Activated CD4-positive, alpha-beta T cell treated with anti-CD3 and anti-CD28 coated beads for 4 hours (primary cell): ENCODE measurements at places on chromosomes 3 and 15.

- no peak for DNase-seq
These were observed 81.7 kb downstream of the PRICKLE2 start for GRCh38 chr3:64143409-64144130.

GRCh38 chr3:137150825-137151224 is 193.0 kb downstream of the IL20RB start:
- no peak for DNase-seq

- no peak for DNase-seq
These were observed 5.3 kb downstream of the FAM174B start for GRCh38 chr15:92650256-92650655.

- DNase-seq, result no peak
These were observed 189.8 kb downstream of the PLOD2 start for GRCh38 chr3:145971186-145971585.

- DNase-seq, result no peak
These were observed 690.8 kb upstream of the ARPP21 start for GRCh38 chr3:34948517-34948916.

GRCh38 chr15:44093836-44094235 is 101.2 kb downstream of the FRMD5 start:
- DNase-seq, result no peak

- DNase-seq, result no peak
These were observed 14.2 kb downstream of the RAP2B start for GRCh38 chr3:153176197-153176596.

DNA sequence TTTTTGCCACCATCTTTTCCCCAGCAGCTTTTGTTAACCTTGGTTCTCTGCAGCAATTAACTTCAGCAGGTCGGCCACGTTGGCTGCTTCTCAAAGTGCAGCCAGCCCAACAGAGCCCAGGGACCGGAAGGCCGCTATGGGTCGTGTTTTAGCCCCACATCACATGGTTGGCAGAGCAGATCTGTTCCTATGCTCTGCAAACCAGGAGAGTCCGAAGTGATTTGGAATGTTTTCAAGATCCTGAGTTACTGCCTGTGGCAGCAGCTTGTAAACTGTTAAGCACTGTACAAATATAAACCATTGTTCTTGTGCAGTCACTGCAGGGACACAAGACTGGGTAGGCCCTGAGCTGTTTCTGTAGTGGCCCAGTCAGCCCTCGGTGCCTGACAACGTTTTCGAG is 69.6 kb upstream of the MYZAP start:
- no peak for DNase-seq

DNA sequence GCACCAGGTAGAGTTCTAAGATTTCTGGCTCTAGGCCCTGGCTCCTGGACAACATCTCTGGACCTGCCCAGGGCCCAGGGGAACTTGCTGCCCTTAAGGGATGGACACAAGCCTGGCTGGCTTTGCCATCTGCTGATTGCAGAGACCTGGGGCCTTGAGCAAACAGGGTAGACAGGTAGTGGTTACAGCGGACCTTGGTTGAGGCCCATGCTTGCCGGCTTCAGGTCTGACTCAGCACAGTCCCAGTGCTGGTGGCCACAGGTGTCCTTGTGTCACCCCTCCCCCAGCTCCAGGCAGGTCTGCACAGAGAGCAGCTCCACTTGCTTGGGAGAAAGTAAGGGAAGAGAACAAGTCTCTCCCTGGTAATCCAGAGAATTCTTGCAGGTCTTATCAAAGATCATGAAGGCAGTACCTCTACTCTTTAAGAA is 15.9 kb upstream of the ACTL6A start:
- no peak for DNase-seq

GRCh38 chr3:125767641-125768040 is 172.3 kb upstream of the OSBPL11 start:
- DNase-seq, result no peak

DNA sequence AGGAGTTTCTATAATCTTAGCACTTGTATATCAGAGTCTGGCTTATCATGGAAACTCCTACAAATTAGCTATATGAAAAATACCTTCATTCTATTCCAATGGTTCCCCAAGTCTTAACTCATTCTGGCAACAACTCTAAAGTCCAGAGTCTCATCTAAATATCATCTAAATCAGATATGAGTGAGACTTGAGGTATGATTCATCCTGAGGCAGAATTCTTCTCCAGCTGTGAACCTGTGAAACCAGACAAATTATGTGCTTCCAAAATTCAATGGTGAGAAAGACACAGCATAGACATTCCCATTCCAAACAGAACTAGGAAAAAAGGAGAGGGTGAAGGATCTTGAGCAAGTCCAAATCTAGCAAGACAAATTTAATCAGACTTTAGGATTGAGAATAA is 138.8 kb downstream of the THRB start:
- DNase-seq, result no peak

DNA sequence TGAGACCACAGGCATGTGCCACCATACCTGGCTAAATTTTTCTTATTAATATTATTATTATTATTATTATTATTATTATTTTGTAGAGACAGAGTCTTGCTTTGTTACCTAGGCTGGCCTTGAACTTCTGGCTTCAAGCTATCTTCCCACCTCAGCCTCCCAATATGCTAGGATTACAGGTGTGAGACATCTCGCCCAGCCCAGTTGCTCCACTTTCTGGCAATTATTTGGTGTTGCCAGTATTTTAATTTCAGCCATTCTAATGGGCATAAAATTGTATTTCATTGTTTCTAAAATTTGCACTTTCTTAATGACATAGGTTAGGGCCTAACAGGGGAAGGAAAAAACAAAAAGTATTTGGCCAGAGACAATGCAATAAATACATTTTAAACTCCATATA is 1217.6 kb upstream of the ALCAM start:
- no peak for DNase-seq

GRCh38 chr3:77667901-77668300 is 628.0 kb downstream of the ROBO2 start:
- no peak for DNase-seq

DNA sequence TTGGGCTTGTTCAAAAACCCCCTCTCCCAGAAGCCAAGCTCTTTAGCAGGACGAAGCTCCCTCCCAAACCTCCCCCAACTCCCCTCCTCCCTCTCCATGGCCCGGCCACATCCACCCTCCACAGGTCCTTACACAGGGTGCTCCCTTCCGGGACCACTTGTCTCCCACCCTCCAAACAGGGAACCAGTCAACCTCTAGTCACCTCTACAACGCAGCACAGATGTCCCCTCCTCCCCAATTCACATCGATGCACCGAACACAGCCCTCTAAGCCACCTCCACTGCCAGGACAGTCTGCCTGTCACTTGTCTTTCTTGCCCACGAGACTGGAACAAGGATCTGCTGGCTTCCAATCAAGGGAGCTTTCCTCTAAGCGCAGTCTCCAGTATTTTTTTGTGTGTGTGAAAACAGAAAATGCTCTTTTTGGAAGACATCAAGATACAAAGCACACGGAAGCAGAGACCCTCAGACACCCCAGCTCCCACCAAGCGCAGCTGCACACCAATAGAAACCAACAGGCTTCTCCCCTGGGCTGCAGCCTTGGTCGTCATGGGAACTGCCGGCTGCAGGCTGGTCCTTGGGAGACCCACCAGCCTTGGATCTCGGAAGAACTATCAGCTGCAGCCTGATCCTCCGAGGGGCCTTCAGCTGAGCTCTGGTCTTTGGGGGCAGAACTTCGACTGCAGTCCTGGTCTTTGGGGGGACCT is 26.5 kb downstream of the IQSEC1 start:
- DNase-seq, result no peak

GRCh38 chr15:50107591-50108408 is 11.2 kb downstream of the ATP8B4 start:
- DNase-seq, result no peak

DNA sequence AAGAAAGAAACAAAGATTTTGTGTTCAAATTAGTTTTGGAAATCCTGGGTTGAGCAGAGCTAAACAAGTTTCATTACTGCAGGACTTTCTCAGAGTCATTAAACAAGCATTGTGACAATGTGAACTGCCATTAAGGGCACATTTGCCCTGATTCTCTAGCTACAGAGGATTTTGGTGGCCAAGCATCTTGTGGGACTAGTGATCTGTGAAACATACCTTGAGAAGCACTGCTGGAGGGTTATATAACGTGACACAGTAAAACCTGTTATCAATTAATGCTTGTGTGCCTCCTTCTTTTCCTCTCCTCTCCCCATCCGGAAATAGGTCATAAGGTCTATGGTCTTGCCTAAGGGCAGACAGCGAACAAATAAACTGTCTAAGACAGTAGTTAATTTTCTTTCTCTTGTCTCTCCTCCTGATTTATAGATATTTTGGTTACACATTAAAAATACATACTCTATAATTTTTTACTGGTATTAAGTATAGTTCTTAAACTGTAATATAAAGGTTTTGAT is 167.3 kb upstream of the NANOGP8 start:
- DNase-seq, result no peak

- DNase-seq, result no peak
These were observed 124.7 kb upstream of the NANOGP8 start for GRCh38 chr15:35209838-35210237.

DNA sequence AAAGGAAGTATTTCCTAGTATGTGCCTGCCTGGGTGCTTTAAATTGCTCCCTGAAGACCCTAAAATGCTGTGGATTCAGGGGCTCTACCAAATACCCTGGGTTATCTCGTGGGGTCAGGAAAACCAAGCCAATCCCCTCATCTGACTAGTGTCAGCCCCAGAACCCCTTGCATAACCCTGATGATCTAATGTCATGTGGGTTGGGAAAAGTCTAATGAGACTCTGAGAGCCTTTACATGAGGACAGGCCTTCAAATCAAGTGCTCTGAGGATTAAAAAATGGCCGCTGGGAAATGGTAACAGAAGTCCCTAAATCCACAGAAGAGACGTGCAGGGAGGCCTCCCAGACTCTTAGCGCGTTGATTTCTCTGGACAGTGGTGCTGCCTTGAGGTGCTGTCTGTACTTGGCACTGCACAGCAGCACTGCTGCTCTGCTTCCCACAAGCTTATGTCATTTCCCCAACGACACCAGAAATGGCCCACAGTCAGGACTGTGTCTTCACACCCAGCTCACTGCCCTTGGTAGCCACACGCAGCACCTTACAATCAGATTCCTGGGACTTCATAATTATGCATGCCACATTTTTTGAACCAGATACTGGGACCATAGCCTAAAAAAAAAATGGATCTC is 16.6 kb downstream of the EIF4E3 start:
- DNase-seq, result no peak

- DNase-seq, result no peak
These were observed 152.8 kb downstream of the ARRDC4 start for GRCh38 chr15:98113327-98113726.

DNA sequence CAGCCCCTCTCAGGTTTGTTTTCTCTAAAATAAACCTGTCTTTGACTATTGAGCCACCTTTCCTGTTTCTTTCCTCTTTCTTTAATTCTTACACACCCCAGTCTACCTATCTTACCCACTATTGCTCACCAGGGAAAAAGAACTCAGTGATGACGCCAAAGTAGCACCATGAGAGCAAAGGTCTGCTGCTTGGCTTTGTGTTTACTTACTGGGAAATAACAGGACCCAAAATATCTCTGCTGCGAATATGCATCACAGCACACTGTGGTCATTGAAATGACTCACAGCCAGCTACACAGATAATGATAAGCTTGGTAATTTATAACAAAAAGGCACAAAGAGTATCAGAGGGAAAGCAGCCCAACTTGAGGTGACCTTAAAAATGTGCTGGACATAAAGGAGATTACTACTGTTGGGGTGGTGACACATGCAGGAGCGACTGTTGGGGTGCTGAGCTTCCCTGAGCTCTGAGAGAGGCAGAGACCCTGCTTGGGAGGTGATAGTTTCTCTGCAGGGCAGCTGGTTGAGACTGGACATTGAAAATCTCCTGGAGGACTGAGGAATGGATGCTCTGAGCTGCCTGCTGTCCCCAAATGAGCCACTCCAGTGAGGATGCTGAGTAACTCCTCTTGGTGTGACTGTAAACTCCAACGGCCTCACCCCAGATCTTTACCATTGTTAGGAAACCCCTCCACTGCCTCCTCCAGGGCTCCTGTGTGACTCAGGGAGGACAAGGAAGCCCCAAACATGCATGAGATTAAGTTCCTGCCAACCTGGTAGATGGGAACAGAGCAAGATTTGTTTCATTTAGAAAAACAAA is 14.5 kb downstream of the EFCAB12 start:
- no peak for DNase-seq

DNA sequence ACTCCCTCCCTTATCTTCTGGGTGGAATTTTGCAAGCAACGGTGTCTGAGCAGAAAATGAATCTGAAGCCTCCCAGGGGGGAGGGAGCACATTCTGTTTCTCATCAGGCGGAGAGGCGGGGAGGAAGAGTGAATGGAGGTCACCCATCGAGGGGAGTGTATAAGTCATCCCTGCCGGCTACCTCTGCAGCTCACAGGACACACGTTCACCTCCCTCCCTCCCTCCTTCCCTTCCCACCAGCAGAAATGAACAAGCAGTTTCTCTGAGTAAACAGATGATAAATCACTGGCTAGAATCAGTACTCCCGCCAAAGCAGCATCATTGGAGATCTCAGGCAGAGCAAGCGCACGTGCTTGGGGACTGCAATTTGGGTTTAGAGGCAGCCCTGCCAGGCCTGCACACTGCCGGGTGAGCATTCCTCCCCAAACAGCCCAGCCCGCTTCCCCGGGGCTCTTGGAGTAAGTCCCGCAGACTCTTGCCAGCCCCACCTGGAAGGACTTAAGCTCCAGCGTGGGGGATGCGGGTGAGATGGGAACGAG is 38.3 kb downstream of the CPN2 start:
- DNase-seq, result no peak

GRCh38 chr3:134068429-134068828 is 38.7 kb upstream of the SLCO2A1 start:
- no peak for DNase-seq

GRCh38 chr3:2937592-2937991 is 172.6 kb downstream of the IL5RA start:
- no peak for DNase-seq

GRCh38 chr3:183293966-183294365 is 40.9 kb downstream of the B3GNT5 start:
- no peak for DNase-seq

DNA sequence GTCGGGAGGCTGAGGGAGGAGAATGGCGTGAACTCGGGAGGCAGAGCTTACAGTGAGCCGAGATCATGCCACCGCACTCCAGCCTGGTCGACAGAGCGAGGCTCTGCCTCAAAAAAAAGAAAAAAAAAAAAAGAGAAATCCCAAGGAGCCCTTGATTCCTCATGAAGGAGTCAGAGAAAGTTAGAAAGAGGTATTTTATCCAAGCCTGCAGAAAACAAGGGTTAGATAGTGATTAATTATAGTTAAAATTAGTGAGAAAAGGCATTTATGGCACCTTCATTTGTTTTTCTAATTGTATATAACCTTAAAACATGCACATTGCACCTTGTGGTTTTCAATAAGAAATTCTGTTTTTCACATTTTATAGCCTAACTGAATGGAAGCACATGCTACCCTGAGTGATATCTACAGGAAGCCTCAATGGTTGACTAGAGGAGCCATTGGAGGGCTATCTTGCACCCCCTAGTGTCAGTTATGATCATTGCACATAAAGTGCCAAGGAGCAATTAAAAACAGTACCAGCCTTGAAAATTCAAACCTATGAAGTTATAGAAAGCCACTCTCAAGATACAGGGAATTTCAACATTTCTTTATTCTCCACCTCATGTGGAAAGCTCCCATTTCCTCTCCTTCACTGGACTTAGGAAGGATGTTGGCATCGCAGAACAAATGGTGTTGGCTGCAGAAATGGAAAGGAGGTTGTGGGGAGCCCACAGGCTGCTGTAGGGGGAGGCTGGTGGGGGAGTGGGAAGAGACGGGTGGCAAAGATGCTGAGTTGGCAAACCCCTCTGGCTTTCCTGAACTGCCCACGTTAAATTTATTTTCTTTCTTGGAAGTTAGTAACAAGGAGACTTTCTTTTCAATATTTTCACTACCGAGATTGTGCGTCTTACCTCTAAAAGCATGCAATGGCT is 48.5 kb downstream of the ITGA11 start:
- DNase-seq, result peak; percentile 49

GRCh38 chr15:90080818-90081393 is 21.4 kb downstream of the IDH2 start:
- no peak for DNase-seq
